ENCODE measurements at places on chromosomes 1 and 21.
A peak's percentile ranks its signal among the peaks of the same experiment; 100 is the strongest.

DNA sequence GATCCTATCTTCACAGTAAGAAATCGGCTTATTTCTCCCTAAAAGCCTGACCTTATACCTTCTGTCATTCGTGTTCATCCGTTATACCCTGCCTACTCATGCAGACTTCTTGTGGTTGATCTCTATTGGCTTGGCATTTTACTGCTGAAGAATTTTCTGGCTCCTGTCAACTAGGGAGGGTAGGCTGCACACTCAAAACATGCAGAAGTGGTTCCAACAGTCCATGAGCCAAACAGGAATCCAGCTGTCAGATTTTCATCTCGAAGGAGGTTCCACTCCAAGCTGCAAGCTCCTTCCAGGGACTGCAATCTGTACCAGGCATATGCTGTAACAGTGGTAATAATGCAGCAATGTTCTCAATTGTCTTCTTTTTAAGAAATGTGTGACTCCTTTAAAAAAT lies 10.1 kb downstream of the DNAJC11 start:
- no peak for DNase-seq

- DNase-seq, result no peak
These were observed 69.9 kb upstream of the USP25 start for GRCh38 chr21:15659753-15660422.

GRCh38 chr21:37615962-37616361 lies 249.4 kb downstream of the DYRK1A start:
- DNase-seq, result peak; percentile 23

GRCh38 chr1:243587823-243588560 lies 262.1 kb downstream of the AKT3 start:
- peak; percentile 81 for DNase-seq

DNA sequence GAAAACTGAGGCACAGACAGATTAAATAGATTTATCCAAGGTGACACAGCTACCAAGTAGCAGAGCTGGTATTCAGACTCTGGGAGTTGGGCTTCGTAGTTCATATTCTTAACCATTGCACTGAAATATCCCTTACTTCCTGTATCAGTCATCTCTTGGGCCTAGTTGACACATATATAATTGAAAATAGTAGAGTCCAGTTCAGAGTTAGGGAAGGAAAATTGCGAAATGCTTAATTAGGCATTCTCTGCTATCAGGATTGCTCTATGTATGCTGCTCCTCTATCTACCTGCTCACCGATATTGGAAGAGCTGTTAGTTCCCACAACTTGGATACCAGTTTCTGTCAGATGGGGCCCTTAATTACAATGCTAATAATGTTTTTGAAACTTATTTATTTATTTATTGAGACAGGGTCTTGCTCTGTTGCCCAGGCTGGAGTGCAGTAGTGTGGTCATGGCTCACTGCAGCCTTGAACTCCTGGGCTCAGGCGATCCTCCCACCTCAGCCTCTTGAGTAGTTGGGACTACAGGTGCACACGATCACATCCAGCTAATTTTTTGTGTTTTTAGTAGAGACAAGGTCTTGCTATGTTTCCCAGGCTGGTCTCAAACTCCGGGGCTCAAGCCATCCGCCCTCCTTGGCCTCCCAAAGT lies 8.2 kb downstream of the RCOR3 start:
- DNase-seq, result no peak

GRCh38 chr1:14800500-14801076 lies 202.1 kb downstream of the KAZN start:
- no peak for DNase-seq

DNA sequence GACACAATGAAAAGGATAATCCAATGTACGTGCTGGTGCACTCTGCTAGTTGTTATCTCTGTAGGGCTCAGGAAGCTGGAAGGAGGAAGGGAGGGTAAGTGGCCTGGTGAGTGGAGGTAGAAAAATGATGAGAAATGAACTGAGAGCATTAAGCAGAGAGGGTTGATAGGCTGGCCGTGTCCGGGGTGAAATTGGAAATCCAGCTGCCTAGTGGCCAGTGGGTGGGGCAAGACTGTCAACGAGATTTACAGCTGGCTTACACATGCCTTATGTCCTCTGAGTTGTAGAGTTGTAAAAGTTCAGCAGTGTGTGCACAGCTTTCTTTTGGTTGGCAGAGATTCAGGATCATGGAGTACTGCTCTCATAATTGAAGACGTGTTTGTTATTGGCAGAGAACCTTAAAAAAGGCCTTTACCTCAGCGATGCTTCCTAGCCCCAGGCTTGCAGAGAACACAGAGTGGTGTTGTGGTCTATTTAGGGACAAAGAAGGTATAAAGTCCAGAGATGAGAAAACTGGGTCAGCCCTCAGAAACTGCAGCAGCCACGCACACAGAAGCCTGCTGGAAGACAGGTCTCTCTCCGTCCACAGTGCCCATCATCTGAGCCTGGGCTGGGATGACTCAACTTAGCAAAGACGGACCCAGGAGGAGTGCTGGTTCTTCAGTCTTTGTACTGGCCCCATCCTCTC lies 132.4 kb downstream of the EDEM3 start:
- DNase-seq, result no peak

All from GM12865 (cell line).